ENCODE measurements at places on chromosomes 6 and 20. TPM values are rescaled to one million over a fixed set of nuclear protein-coding genes. Genes with fewer than 3 reads are reported as not detected.

DNA sequence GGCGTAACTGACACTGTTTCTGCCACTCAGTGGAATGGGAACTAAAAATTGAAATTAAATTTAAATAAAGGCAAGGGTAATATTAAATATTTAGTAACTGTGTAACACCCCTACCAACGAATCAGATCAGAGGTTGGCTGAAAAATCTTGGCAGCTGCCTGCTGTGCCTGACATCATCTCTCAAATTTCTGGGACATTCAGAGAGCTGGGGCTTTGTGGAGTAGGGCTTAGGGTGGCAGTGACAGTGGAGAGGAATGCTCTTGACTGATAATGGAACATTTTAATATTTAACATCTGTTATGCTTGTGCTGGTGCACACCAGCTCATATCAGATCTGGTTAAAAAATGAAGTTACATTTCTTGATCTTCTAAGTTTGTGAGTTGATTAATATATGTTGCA lies 62.2 kb downstream of the RFPL4B start:
- no peak for DNase-seq

Gene LY6G6D
- polyA plus RNA-seq, result not detected

GRCh38 chr20:46118481-46119020 lies 437 bp downstream of the CD40 start:
- DNase-seq, result no peak

DNA sequence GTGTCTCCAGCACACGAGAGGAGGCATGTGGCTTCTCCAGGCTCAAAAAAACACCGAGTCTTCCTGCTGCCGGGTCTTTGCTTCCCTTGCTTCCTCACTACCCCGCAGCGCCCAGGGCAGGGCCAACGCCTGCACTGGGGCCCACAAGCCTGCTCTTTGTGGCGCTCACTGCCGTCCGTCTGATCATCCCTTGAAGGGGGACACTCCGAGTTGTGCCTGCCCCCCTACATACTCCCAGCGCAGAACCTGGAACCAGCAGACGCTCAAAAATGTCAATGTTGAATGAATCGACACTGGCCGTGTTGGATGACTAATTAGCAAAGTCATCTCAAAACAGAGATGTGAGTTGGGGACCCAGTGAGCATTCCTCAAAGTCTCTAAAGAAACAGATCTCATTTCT lies 8.1 kb upstream of the ARFGAP1 start:
- no peak for DNase-seq

GRCh38 chr6:160789263-160790027 lies 87.4 kb downstream of the PLG start:
- no peak for DNase-seq

GRCh38 chr20:35257175-35257909 lies 20.6 kb downstream of the MMP24OS start:
- no peak for DNase-seq

- DNase-seq, result no peak
These were observed 672.4 kb upstream of the MARCKS start for GRCh38 chr6:113184736-113185135.

Gene TMEM74B
- 3.9 TPM for polyA plus RNA-seq

DNA sequence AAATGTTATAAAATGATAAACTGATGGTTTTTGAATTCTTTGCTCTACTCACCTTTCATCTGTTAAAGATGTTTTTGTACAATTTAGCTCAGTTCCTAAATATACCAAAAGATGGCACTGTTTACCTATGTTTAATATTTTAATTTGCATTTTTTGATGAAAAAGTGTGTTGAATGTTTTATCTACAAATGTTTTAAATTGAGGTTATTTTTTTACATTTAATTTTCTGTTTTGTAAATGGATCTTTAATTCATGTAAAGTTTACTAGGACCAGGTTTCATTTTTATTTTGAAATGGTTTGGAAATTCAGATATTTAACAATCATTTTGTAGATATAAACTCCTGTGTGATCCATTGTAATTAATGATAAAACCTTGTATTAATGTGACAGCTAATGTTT lies 30.0 kb downstream of the CDKAL1 start:
- DNase-seq, result no peak

Gene CRISP2
- polyA plus RNA-seq, result 709 TPM

DNA sequence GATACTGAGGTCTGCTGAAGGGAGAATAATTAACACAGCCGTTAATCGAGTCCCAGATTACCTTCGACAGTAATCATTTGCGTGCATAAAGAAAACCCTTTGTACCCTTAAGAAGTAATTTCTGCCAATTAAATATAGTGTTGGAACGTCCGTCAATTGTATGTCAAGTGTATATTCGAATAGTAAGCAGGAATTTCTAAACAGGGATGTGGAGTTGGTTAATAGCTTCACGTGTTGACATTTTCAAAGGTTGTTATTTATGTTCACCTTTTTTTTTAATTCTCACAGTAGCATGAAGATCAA lies 798 bp upstream of the SNAP91 start:
- no peak for DNase-seq

GRCh38 chr6:90399970-90400369 lies 103.3 kb upstream of the BACH2 start:
- DNase-seq, result no peak

DNA sequence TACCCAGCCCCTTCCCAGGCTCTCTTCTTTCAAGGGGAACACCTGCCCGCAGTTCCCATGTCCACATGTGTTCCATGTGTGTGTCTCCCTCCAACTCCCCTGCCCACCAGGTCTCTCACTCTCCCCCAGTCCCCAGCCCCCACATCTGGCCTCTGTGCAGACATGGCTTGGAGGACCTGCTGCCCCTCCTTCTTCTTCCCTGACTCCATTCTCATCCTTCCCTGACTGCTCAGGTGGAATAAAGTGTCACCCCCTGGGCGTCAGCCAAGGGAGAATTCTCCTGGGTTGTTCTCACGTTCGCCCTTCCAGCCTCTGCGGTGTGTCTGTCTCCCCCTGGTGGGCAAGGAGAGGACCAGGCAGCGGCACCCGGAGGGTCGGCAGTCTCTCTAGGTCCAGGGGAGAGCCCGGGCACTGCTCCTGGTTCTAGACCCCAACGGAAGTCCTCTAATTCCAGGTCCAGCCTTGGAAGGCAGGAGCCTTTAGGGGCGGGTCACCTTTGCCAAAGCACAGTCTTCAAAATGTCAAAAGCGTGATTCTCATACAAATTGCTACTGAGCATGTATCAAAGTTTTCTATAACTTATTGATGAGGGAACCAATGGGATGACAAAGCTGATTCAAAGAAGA lies 50.5 kb downstream of the EBF4 start:
- DNase-seq, result peak; percentile 65

- no peak for DNase-seq
These were observed 42.7 kb upstream of the EZR start for GRCh38 chr6:158861686-158862381.

DNA sequence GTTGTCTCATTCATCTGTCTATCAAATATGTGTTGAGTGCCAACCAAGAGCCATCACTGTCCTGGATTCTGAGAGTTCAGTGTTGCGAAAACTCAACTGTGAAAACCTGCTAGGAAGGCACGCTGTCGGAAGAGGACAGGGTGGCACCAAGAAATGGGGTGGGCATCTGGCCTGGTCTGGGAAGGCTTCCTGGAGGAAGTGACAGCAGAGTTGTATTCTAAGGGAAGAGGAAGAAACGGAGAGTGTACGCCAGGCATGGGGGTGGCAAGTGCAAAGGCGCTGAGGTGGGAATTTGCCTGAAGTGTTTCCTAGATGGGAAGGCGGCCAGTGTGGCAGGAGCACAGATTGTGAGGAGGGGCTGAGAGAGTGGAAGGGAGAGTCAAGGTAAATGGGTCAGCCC lies 91.2 kb downstream of the ANKRD60 start:
- DNase-seq, result no peak

- DNase-seq, result no peak
These were observed 69.6 kb upstream of the THBS2 start for GRCh38 chr6:169323221-169323620.

DNA sequence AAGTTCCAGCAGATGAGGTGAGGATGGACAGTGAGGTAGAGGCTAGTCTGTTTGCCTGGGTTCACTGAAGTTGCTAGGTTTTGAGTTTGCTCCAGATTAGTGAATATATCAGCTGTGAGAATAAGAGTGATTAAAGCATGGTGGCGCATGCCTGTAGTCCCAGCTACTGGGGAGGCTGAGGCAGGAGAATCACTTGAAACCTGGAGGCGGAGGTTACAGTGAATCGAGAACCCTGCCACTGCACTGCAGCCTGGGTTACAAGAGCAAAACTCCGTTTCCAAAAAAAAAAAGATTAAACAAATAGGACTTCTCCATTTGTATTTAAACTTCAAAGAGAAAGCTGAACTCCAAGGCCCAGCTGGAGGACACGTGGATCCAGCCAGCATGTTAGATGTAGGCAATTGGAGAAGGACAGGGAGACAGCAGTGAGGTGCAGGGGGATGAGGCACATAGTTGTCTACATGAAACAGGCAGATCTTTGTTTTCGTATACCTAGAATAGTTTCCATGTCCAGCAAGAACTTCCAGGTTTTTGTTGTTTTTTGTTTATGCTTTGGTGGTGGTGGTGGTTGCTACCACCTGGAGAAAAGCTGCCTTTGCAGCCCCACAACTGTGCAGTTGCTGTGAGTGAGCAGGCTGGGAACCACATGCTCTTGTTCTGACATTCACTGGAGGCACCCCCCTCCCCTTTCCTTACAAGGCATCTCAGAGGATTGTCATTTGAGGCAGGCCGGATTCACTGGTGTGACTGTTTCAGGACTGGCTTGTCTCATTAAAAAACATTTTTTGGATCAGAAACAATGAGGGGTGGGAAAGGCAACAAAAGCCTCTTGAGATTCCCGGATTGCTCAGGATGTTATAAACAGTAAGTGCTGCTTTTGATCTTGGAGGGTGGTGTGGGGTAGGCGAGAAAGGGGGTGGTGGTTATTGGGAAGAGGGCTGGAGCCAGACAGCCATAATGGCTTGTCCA lies 72.3 kb downstream of the JARID2 start:
- no peak for DNase-seq

- DNase-seq, result no peak
These were observed 116.1 kb upstream of the BACH2 start for GRCh38 chr6:90412538-90413369.

GRCh38 chr6:166907373-166907841 lies 48.9 kb downstream of the RNASET2 start:
- no peak for DNase-seq

DNA sequence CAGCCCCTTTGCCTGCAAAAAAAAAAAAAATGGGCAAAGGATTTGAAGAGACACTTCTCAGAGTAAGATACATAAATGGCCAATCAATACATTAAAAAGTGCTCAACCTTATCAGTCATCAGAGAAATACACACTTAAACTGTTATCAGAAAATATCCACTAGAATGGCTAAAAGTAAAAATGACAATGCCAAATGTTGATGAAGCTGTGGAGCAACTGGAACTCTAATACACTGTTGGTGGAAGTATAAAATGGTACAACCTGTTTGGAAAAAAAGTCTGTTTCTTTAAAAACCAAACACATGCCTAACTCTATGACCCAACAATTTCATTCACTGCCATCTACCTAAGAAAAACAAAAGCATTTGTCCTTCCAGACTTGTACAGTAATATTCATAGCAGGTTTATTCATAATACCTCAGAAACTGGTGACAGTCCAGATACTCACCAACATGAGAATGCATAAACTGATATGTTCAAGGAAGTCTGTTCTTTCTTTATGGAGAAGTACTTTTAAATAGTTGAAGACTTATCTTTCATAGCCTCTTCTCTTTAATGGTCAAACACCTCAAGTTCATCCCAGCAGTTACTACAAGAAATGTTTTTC lies 378.4 kb upstream of the RUNX2 start:
- DNase-seq, result no peak

Gene SMLR1
- 0.28 TPM for polyA plus RNA-seq

Gene LPA
- polyA plus RNA-seq, result 0.28 TPM

Gene TBX18
- 3.9 TPM for polyA plus RNA-seq

Gene HLA-DQB1
- polyA plus RNA-seq, result 7.7 TPM

DNA sequence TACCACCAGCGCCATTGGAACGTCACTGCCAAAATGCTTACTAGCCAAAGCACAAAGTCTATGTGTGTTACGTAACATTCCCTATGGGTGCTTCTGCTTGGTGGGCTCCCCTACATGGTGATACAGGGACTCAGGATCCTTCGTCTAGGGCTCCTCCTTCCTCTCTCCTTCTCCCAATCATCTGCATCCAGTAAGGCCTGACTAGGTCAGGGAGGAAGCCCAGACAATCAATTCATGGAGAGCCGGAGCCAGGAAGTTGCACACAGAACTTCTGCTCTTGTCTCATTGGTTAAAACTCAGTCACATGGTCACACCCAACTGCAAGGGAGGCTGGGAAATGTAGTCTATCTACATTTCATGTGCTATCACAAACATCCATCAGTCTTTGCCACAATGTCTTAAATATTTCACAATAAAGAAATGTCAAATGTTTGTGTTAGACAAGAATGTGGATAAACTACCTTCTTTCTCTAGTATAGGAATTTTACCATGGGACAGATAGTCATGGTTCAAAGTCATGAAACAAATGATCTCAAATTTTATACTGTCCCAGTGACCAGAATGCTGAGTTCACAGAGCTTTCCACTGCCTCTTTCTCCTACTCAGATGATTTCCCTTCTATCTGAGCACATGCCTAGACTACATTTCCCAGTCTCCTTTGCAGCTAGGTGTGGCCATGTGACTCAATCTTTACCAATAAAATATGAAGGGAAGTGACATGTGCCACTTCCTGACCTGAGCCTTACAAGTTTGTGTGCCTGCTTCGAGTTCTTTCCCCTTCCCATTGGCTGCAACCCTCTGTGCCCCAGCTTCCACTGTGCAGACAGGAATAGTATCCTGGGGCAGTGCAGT lies 9.3 kb upstream of the KCNK15 start:
- peak; percentile 88 for DNase-seq

GRCh38 chr6:18464176-18464575 lies 77.0 kb downstream of the RNF144B start:
- no peak for DNase-seq

- no peak for DNase-seq
These were observed 70.6 kb upstream of the F13A1 start for GRCh38 chr6:6390849-6391602.

Gene CENPQ
- 2.8 TPM for polyA plus RNA-seq

GRCh38 chr6:113120224-113120581 lies 736.9 kb upstream of the MARCKS start:
- no peak for DNase-seq

DNA sequence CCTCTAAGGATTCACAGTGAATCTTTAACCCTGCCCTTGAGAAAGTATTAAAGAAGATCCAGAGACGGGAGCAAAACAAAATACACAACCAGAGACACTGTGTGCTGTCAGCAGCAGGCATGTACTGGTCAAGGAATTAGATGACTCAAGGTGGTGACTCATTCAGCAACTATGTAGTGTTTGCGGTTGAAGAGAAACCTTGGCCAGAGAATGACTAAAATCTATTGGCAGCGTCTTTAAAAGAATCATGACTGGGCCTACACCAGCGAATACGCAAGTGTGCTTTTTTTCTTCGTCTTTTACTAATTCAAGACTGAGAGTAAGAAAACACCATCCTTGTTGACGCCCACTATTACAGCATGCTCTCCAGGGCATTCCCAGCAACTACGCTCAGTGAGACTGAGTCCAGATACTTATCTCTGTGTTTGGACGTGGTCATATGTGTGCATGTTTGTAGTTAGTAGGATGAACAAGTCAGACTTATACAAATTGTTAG lies 72.4 kb upstream of the BACH2 start:
- peak; percentile 59 for DNase-seq

All from testis (tissue), 5 donors.